Stimulated activated CD4-positive, alpha-beta T cell treated with anti-CD3 and anti-CD28 coated beads, Interleukin-1b, Interleukin-23, amount 100 ng/mL, for 24 hours (primary cell): ENCODE measurements at places on chromosomes 6 and 20.

DNA sequence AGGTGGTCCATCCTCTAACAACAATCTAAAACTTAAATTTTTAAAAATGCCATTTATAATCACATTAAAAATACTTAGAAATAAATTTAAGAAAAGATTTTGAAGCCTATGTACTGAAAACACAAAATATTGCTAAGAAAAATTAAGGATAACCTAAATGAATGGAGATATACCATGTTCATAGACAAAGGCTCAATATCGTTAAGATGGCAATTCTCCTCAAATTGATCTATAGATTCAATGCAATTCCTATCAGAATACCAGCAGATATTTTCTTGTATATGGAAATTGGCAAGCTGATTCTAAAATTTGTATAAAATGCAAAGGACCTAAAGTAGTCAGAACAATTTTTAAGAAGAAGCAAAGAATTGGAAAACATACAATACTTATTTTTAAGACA, 19.7 kb upstream of the UST start:
- no peak for DNase-seq

GRCh38 chr20:63173552-63174191, 42.3 kb downstream of the YTHDF1 start:
- no peak for DNase-seq

DNA sequence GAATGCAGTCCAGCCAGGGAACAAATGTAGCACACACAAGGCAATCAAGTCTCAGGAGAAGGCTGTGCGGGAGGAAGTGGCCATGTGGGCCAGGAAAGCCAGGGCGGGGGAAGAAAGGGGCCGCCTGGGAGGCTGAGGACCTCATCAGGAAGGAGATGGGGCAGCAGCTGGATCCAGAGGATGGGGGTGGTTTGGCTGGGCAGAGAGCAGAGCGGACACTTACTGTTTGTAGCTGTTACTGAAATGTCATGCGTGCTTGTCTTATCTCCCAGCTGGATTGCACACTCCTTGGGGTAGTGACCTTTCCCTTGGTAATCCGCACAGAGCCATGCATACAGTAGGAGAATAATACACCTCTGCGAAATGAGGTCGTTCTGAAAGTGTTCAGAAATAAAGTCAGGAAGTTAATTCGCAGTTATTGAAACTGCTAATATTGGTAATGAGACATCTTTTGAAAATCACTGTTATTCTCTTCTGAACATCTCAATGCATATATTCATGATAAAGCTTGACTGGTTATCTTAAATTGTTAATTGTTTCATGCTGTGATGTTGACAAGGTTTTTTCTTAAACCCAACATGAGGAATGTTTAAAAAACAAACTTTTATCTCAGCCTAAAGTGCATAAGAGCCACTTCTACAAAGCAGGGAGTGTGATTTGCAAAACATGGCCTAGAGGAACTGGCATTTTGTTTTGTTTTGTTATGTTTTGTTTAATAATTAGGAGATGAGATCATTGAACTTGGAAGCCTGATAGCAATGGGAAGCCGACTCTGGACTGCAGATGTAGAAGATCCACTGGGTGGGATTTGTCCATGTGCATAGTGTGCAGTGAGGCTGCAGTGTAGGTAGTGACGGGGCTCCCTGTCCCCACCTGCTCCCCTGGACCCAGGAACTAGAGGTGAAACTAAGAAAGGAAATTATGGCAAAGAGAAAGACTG, 18.0 kb upstream of the MAP3K4 start:
- DNase-seq, result no peak

DNA sequence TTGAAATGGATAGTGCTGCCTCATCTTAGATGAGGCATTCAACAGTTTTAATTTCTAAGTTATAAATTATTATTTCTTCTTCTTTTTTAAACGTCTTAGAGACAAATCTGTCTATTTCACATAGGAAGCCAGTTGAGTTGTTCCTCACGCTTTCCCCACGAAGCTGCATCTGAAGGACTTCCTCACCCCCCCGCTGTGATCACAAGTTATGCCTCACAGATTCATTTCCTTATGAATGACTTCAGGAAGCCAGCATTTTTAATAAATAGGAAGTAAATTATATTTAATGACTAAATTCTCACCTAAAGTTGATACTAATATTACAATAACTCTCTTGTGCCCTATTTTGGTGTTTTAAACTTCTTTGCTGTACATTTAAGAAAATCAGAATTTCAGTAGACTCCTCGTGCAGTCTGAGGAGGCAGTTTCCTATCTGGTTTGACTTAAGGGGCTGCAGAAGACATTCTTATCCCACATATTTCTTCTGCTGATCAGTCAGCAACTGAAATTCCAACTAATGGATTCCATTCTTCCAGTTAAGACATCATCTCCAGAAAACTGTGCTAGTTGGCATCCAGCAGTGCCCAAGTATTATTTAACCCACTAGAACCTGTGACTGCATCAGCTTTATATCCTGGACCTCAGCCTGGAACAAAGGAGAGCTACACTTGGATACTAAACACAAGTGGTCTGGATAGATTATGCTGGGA, 182.7 kb upstream of the CCN2 start:
- DNase-seq, result no peak

DNA sequence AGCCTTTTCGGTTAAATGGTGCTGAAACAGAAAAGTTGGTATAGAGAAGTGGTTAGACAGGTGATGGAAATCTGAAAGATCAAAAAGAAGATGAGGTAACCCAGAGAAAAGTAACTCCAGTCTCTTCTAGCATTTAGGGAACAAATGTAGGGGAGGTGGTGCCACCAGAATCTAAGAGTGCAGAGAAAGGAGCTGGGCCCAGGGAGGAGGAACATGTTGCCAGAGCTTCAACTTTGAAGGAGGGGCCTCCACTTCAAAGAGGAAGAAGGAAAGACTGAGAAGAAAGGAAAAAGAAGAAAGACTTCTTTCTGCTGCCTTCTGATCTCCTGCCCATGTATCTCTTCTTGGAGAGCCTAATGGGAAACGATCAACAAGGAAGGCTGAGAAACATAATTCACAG, 23.5 kb upstream of the ATRN start:
- DNase-seq, result no peak

GRCh38 chr20:62999580-62999979, 7.2 kb downstream of the BHLHE23 start:
- DNase-seq, result no peak

DNA sequence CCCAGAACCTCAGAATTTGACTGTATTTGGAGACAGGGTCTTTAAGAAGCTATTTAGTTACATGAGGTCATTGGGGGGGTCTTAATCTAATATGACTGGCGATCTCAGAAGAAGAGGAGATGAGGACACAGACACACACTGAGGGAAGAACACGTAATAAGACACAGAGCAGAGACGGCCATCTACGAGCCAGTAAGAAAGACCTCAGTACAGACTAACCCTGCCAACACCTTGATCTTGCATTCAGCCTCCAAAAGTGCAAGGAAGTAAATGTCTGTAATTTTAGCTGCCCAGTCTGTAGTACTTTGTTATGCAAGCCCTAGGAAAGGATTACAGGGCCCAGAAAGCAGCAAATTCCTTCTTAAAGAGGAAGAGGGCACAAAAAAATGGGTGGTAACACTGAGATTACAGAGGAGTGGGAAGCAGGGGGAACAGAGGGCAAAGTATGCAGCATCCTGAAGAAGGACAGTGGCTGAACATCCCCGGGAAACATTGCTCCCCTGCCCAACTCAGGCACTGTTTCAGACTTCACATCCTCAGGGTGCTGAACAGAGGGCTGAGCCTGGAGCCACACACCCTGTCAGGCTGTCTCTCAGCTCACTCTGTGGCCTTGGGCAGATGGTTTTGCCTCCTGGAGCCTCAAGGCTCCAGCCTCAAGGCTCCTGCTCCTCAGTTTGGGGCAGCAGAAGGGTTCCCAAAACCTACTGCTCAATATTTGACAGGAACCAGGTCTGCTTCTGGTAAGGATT, 27.9 kb upstream of the SIRPG start:
- DNase-seq, result no peak

- no peak for DNase-seq
These were observed 455.8 kb downstream of the EPM2A start for GRCh38 chr6:145279551-145279950.

DNA sequence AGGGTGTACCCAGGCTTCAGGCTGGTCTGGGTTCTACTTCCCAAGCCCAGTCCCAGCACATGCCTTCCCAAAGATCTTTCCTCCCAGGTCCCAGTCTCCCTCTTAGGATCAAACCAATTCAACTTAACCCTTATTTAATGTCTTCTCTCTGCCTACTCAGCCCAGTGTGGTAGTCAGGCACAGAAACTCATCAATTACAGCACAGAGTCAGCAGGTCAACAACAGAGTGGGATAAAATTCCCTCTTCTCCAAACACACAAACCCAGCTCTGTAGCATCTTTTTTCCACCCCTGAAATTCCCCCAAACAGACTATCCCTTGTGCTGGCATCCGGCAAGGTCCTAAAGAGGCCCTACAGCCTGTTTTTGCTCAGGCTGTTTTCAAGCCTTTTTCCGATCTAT, 47.3 kb upstream of the CDYL start:
- no peak for DNase-seq

GRCh38 chr20:18465536-18466200, 1.2 kb downstream of the DZANK1 start:
- DNase-seq, result no peak

GRCh38 chr6:54138795-54139194, 27.6 kb downstream of the MLIP start:
- no peak for DNase-seq

DNA sequence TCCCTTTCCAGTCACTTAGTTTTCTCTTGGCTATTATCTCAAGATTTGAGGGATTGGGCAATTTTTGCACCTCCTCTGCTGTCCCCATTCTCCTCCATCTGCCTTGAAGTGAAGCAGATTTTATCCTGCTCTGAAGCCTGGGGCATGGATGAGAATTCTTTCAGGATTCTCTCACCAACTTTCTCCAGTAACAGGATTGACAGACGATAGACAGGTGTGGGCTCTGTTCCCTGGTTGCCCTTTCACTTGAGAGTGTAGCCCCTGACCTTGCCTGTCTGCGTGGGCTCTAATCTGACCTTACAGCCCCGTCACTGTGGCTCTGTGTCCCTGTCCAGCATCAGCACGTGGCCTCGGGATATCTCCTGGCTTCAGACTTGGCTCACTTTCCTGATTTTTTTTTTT, 27.1 kb downstream of the CDYL start:
- DNase-seq, result no peak

DNA sequence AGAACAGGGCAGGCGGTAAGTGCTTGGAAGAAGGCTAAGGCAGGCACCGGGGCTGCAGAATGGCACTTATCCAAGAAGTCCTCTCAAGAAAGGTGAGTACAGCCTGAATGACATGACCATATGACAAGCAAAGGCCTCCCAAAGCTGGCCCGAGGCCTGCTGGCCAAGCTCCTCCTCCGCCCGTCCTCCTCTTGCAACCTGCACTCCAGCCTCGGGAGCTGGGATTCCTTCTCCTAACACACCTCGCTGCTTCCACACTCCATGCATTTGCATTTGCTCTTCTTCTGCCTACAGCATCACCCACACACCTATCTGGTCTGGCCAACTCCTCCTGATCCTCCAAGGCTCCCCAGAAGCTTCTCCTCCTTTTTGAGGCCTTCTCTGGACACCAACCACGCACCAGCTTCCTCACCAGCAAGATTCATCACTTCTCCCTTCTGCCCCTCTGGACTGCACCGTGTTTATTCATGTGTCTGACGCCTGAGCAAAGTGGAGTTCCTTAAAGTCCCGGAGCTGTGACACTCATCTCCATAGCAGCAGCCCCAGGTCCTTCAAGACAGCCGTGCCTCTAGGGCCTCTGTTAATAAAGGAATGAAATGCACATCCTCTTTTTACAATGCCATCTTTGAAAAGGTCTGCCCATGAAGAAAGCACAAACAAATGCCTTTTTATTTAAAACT, 32.3 kb downstream of the CNKSR3 start:
- DNase-seq, result no peak

GRCh38 chr20:14832630-14833029, 495.2 kb upstream of the FLRT3 start:
- no peak for DNase-seq

GRCh38 chr6:141552031-141552430, 580.7 kb upstream of the GJE1 start:
- DNase-seq, result no peak

GRCh38 chr6:100453701-100454521, 10.8 kb downstream of the SIM1 start:
- DNase-seq, result no peak

DNA sequence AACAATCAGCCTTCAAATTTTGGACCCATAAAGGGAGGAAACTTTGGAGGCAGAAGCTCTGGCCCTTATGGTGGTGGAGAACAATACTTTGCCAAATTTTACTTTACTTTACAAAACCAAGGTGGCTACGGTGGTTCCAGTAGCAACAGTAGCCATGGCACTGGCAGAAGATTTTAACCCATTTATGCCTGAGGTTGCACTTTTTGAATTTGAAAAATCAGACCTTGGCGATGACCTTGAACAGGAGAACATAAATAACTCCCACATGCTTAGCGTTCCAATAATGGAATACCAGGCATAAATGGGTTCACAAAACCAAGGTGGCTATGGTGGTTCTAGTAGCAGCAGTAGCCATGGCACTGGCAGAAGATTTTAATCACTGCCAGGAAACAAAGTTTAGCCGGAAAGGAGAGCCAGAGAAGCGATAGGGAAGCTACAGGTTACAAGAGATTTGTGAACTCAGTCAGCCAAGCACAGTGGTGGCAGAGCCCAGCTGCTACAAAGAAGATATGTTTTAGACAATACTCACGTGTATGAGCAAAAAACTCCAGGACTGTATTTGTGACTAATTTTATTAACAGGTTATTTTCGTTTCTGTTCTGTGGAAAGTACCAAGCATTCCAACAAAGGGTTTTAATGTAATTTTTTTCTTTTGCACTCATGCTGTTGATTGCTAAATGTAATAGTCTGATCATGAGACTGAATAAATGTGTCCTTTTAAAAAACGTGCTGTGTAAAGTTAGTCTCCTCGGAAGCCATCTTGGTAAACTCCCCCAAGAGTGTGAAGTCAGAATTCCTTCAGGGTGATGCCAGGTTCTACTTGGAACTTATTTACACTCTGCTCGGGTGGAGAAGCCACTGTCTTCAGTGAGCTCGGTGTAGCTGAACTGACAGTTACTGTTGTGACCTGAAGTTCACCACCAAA, 6.7 kb downstream of the SFT2D1 start:
- no peak for DNase-seq

GRCh38 chr6:138600726-138601125, 101.4 kb upstream of the NHSL1 start:
- DNase-seq, result no peak

DNA sequence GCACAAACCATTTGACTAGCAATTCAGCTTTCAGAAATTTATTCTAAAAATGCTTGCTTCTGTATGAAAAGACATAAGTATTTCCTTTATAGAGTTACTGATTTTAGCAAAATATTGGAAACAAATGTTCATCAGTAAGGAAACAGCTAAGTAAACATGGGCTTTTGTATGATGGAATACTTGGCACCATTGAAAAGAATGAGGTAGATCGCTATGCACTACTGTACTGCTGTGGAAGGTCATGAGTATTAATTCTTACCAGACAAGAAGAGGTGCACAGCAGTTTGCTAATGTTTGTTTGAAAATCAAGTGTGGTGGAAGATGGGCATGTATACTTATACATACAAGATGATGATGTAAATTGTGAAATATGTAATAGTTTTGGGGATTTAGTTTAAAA, 73.0 kb downstream of the FARS2 start:
- DNase-seq, result no peak
